ENCODE measurements at places on chromosomes 6 and 20. TPM values are rescaled to one million over a fixed set of nuclear protein-coding genes. Genes with fewer than 3 reads are reported as not detected.

Gene ADAM33
- 0.51 TPM for polyA plus RNA-seq

Gene RAD21L1
- not detected for polyA plus RNA-seq

Gene SH3BGRL2
- polyA plus RNA-seq, result 32.8 TPM

Gene PTCRA
- polyA plus RNA-seq, result not detected

Gene PDSS2
- polyA plus RNA-seq, result 17.5 TPM

Gene C6orf120
- polyA plus RNA-seq, result 10.5 TPM

Gene GSTA5
- polyA plus RNA-seq, result not detected

Gene PRKN
- 0.47 TPM for polyA plus RNA-seq

Gene ZC3H12D
- polyA plus RNA-seq, result 0.27 TPM

Gene EEF1E1
- 12.9 TPM for polyA plus RNA-seq

Gene PDE7B
- polyA plus RNA-seq, result 1.5 TPM

Gene TRIM31
- polyA plus RNA-seq, result 0.16 TPM

Gene ELOVL4
- polyA plus RNA-seq, result 0.09 TPM

Gene VSX1
- 0.03 TPM for polyA plus RNA-seq

Gene FAM83C
- polyA plus RNA-seq, result not detected

GRCh38 chr6:168248148-168248620 lies 71.4 kb downstream of the DACT2 start:
- peaks cover 3% of the 10 kb centered on the region for H3K4me1 ChIP-seq
- H3K27ac ChIP-seq, result no peak overlapping the region
- H3K4me3 ChIP-seq, result no peak overlapping the region
- no peak for DNase-seq
- no peaks in the 10 kb centered on the region for H3K36me3 ChIP-seq

- H3K4me1 ChIP-seq, result no peaks in the 10 kb centered on the region
- no peaks in the 10 kb centered on the region for H3K36me3 ChIP-seq
- no peak overlapping the region for H3K4me3 ChIP-seq
- no peak for DNase-seq
These were observed 1.0 kb upstream of the TOMM34 start for GRCh38 chr20:44961011-44961869.

DNA sequence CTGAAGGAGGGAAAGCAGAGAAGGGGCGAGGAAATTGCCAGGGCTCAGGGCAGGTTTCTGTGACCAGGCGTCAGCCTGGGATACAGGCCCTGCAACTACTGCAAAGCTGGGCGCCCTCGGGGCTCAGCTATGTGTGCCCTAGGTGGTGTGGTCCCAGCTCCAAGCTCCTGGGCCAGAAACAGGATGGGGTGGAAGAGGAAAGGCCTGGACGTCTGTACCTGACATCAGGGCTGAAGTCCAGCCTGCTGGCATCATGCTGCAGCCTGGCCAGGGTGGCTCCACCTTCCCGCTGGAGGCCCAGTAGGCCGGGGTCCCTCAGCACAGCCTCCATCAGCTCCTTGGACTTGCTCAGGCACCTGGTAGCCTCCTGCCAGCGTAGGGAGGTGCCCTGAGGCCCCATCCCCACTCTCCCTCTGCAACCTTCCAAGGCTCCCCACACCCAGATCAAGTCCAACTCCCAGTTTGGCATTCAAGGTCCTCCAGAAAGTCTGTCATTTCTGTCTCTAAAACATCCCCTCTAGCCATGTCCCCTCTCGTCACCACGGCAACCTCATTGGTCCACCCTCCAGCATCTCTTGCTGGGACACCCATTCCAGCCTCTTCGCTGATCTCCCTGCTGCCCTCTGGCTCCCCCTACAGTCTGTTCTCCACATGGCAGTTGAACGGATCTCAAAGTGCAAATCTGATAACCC lies 38.2 kb downstream of the KIAA1755 start:
- H3K27me3 ChIP-seq, result no peaks in the 10 kb centered on the region
- peak; percentile 82 for DNase-seq
- no peaks in the 10 kb centered on the region for H3K36me3 ChIP-seq
- no peak overlapping the region for H3K4me3 ChIP-seq

- peaks cover 13% of the 10 kb centered on the region for H3K4me1 ChIP-seq
- peak; percentile 79 for DNase-seq
- no peaks in the 10 kb centered on the region for H3K27me3 ChIP-seq
- peak within 1 kb of the TSS; percentile 100 for H3K4me3 ChIP-seq
- no peaks in the 10 kb centered on the region for H3K36me3 ChIP-seq
These were observed at the start of gene QKI for GRCh38 chr6:163414117-163414945. Gene QKI, plus strand, starts transcription at chr6:163414718. Its CDS starts 476 bp downstream, at chr6:163415194.

- no peak overlapping the region for H3K27ac ChIP-seq
- peaks cover 7% of the 10 kb centered on the region for H3K4me1 ChIP-seq
- no peak for DNase-seq
- no peaks in the 10 kb centered on the region for H3K27me3 ChIP-seq
- H3K36me3 ChIP-seq, result no peaks in the 10 kb centered on the region
These were observed 4.3 kb downstream of the TNNC2 start for GRCh38 chr20:45822857-45823256.

- no peaks in the 10 kb centered on the region for H3K27me3 ChIP-seq
- H3K27ac ChIP-seq, result no peak overlapping the region
- no peaks in the 10 kb centered on the region for H3K36me3 ChIP-seq
These were observed 25.2 kb downstream of the RFPL4B start for GRCh38 chr6:112372226-112372806.

GRCh38 chr20:62753626-62754025 lies 42.6 kb upstream of the MRGBP start:
- no peaks in the 10 kb centered on the region for H3K27me3 ChIP-seq
- peaks cover 3% of the 10 kb centered on the region for H3K4me1 ChIP-seq
- H3K4me3 ChIP-seq, result no peak overlapping the region

GRCh38 chr6:136463743-136464142 lies 86.5 kb downstream of the MAP7 start:
- no peak overlapping the region for H3K4me3 ChIP-seq
- no peak overlapping the region for H3K27ac ChIP-seq
- H3K4me1 ChIP-seq, result no peaks in the 10 kb centered on the region
- H3K36me3 ChIP-seq, result no peaks in the 10 kb centered on the region

DNA sequence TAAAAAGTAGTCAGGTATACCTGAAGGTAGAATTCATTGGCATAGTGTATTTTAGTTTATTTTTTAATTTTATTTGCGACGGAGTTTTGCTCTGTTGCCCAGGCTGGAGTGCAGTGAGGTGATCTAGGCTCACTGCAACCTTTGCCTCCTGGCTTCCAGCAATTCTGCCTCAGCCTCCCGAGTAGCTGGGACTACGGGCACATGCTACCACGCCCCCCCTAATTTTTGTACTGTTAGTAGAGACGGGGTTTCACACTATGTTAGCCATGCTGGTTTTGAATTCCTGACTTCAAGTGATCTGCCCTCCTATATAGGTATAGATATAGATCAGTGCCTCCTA lies 102.8 kb upstream of the PRSS16 start:
- no peak overlapping the region for H3K27ac ChIP-seq
- H3K36me3 ChIP-seq, result no peaks in the 10 kb centered on the region
- peaks cover 8% of the 10 kb centered on the region for H3K4me1 ChIP-seq
- H3K27me3 ChIP-seq, result no peaks in the 10 kb centered on the region
- H3K4me3 ChIP-seq, result no peak overlapping the region

DNA sequence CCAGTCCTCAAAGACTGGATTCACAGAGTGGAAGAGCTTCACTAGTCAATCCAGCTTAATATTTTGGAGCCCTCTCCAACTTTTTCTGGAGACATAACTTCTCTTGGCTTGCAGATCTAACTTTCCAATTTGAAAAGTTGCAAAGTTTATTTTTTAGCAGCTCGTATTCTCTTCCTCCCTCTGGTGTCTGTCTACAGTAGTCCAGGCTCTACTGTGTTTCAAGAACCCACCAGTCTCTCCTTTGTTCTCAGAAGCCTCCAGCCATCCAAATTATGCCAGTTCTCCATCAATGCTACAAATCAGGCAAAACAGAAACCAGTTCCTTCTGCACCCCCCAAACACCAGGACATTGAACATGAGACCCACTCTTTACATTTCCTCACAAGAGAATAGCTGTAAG lies 376.1 kb upstream of the OPRM1 start:
- no peak overlapping the region for H3K27ac ChIP-seq
- H3K36me3 ChIP-seq, result no peaks in the 10 kb centered on the region
- H3K4me1 ChIP-seq, result no peaks in the 10 kb centered on the region
- no peaks in the 10 kb centered on the region for H3K27me3 ChIP-seq
- no peak overlapping the region for H3K4me3 ChIP-seq

GRCh38 chr6:104526376-104526775 lies 333.3 kb downstream of the HACE1 start:
- no peaks in the 10 kb centered on the region for H3K36me3 ChIP-seq
- no peak for DNase-seq
- H3K27ac ChIP-seq, result no peak overlapping the region
- H3K27me3 ChIP-seq, result peaks cover 3% of the 10 kb centered on the region
- no peaks in the 10 kb centered on the region for H3K4me1 ChIP-seq

DNA sequence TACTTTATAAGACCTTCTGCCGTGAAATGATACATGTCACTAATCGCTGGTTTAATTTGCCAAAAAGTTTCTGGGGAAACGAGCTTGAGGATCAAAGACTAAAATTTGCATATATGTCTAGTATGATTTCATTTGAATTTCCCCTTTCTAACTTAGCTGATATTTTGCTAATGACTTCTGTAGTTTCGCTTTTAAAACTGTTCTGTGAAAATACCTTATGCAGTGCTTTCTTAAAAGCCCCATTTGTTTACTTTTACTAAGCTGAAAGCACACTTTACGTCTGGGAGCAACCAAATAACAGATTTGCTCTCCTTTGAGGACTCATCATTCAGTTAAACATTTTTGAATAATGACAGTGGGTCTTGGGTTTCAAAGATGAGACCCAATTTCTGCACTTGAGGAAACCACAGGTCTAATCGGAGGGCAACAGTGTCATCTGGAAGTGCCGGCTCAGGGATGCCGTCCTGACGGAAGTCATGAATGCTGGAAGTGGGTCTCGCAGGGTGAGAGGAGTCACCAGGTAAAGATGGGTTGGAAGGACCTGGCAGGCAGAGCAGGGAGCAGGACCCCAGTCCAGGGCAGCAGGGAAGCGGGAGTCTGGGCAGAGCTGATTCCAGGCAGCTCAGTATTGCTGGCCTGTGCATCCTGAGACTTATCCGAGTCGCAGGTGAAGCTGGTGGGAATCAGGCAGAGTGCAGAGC lies 33.2 kb downstream of the PLEKHG1 start:
- H3K27ac ChIP-seq, result peak overlapping the region; percentile 62
- DNase-seq, result no peak
- no peaks in the 10 kb centered on the region for H3K36me3 ChIP-seq
- H3K4me1 ChIP-seq, result peaks cover 34% of the 10 kb centered on the region

DNA sequence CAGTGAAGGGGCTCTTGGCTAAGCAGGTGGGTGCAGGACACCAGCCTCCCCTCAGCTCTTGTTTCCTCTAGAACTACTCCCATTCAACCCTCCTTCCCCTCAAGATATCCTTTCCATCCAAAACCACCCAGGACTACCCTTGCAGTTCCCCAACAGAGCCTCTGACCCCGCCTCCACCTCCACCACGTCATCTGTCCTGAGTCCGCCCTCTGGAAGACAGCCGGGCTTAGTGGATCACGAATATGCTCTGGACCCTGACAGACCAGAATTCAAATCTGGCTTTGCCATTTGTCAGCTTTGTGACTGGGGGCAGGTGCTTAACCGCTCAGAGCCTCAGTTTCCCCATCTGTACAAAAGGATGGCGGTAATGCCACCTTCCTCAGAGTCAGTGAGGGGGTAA lies 31.4 kb downstream of the TFEB start:
- H3K36me3 ChIP-seq, result no peaks in the 10 kb centered on the region
- no peak overlapping the region for H3K27ac ChIP-seq
- H3K4me3 ChIP-seq, result no peak overlapping the region
- H3K27me3 ChIP-seq, result no peaks in the 10 kb centered on the region
- no peaks in the 10 kb centered on the region for H3K4me1 ChIP-seq
- DNase-seq, result no peak

GRCh38 chr6:69038841-69039240 lies 403.8 kb downstream of the ADGRB3 start:
- no peak overlapping the region for H3K4me3 ChIP-seq
- no peaks in the 10 kb centered on the region for H3K36me3 ChIP-seq
- H3K4me1 ChIP-seq, result no peaks in the 10 kb centered on the region

- no peaks in the 10 kb centered on the region for H3K36me3 ChIP-seq
- no peak overlapping the region for H3K4me3 ChIP-seq
- peaks cover 3% of the 10 kb centered on the region for H3K27me3 ChIP-seq
- DNase-seq, result no peak
These were observed 9.8 kb downstream of the DUSP15 start for GRCh38 chr20:31860390-31861134.

GRCh38 chr6:132730560-132730959 lies 16.7 kb upstream of the VNN1 start:
- no peak overlapping the region for H3K4me3 ChIP-seq
- H3K27ac ChIP-seq, result peak overlapping the region; percentile 82
- peaks cover 23% of the 10 kb centered on the region for H3K4me1 ChIP-seq
- H3K36me3 ChIP-seq, result peaks cover 11% of the 10 kb centered on the region
- no peak for DNase-seq

DNA sequence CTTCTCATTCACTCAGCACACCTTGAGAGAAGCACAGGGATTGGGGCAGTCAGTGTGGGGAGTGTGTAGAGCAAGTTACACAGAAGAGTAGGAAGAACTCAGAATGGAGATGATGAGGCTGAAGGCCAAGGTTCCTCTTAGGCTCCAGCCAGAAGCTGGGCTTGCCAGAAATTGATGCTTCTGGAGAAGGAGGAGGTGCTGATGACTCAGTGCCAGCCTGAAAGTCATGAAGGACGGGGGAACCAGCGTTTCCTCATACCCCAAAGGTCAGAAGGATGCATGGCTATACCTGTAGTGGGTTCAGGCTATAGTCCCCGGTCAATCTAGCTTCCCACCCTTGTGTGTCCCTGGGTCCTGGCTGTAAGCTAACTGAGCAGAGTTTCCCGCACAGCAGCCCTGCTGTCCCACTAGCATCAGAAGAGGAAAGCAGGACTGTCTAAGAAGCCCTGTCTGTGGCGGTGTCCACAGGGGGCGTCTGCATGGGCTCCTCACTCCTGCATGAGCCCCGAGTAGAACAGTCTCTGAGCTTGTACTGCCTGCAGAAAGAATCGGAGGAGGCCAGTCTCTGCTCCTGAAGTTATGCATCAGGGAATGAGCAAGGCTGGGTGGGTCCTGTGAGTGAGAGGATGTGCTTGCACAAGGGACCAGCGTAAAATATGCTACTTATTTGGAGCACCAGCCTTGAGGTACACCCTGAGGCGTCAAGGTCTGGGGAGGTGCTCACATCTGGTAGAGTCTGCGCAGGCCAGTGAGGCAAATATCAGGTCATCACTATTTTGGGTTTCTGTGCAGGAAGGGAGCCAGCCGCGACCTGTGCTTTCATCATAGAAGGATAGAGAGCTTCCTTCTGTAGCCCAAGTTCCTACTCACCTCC lies 148.5 kb downstream of the MRPL14 start:
- no peaks in the 10 kb centered on the region for H3K27me3 ChIP-seq
- no peak overlapping the region for H3K4me3 ChIP-seq
- H3K27ac ChIP-seq, result no peak overlapping the region
- H3K4me1 ChIP-seq, result no peaks in the 10 kb centered on the region
- DNase-seq, result peak; percentile 29

- DNase-seq, result no peak
- no peak overlapping the region for H3K27ac ChIP-seq
- no peaks in the 10 kb centered on the region for H3K4me1 ChIP-seq
These were observed 54.8 kb downstream of the OPN5 start for GRCh38 chr6:47836639-47837038.

Measured in liver (tissue), 10 donors.